Iris pigment epithelial cell (primary cell): ENCODE measurements at places on chromosomes 2 and 18.
A peak's percentile ranks its signal among the peaks of the same experiment; 100 is the strongest.

DNA sequence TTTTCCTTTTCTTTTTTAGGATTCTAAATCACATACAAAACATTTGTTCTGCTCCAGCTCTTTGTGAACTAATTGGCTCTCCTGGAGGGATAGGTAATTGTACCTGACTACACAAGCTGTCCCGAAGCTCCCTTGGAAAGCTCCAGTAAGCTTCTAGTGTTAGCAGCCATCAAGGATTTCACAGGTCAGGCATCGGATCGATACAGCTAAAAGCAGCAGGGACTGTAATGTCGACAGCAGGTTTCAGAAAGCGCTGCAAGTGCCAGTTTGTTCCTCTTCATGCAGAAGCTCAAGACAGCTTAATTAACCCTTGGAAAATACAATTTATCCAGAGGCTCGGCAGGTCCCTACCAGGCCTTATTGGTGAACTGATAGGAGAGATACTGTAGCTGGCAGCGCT lies 87.2 kb upstream of the VRK2 start:
- no peak for DNase-seq

- DNase-seq: no peak
Measured at GRCh38 chr2:221130431-221130830, 441.7 kb downstream of the EPHA4 start.

GRCh38 chr2:85695121-85695520 lies 963 bp downstream of the GNLY start:
- DNase-seq: no peak

DNA sequence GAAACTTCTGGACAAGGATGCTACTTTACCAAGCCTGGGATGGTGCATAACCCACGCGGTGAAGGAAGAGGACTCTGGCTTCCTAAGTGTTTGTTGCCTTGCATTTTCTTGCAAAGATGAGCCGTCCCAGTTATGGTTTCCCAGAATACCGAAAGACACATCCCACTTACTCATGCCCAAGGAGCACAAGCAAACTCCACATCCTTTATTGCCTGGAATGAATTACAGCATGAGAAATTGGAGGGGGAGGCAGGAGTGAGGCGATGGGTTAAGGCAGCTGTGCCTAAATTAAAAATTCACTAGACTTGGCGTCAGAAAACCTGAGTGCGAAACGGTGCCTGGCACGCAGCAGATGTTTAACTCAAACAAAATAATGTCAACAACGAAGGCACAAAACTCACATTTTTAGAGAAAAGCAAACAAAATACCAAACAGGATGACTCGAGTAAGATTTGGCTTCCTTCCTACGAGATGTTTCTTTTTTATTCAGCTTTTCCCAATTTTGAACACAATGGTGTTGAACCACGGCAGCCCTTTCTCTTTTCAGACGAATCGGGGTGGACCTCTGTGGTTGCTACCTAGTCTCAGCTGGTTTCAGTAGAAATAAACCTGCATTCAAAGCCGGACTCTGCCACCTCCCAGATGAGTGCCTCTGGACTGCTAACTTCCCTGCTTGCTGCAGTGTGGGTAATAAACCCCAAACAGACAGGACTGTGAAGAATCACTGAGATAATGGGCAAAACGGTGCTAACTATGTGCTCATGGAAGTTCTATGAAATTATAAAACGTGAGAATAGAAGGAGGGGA lies 100.3 kb upstream of the NCK2 start:
- peak; percentile 10 for DNase-seq

- DNase-seq: no peak
Measured at GRCh38 chr18:6414723-6415417, at the start of gene L3MBTL4. TSS of gene L3MBTL4 (minus strand) at chr18:6414911. CDS start at chr18:6311625, 103,286 bp downstream.

- DNase-seq: peak; percentile 44
Measured at GRCh38 chr2:39380525-39381150, 56.4 kb downstream of the MAP4K3 start.

GRCh38 chr2:55936351-55936750 lies 12.8 kb upstream of the EFEMP1 start:
- no peak for DNase-seq

- DNase-seq: peak; percentile 84
Measured at GRCh38 chr2:200862532-200863000, 1.9 kb downstream of the CLK1 start.

GRCh38 chr2:96143848-96144480 lies 1.3 kb downstream of the DUSP2 start:
- no peak for DNase-seq

DNA sequence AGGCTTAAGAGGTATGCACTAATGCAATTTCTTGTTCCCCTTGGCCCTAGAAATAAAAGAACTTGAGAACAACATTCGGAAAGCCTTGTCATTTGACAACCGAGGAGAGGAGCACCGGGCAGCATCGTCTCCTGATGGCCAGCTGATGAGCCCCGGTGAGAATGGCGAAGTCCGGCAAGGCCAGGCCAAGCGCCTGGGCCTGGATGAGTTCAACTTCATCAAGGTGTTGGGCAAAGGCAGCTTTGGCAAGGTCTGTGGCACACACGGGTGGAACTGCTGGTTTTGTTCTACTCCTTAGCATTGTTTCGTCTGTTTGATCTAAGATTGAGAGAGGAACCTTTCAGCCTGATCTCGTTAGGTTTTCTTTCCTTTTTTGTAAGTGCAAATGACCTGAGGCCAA lies 289.8 kb upstream of the EPAS1 start:
- no peak for DNase-seq

- no peak for DNase-seq
Measured at GRCh38 chr2:29097569-29097968, 17.6 kb upstream of the CLIP4 start.

GRCh38 chr2:46171411-46171953 lies 125.7 kb upstream of the EPAS1 start:
- DNase-seq: peak; percentile 93

DNA sequence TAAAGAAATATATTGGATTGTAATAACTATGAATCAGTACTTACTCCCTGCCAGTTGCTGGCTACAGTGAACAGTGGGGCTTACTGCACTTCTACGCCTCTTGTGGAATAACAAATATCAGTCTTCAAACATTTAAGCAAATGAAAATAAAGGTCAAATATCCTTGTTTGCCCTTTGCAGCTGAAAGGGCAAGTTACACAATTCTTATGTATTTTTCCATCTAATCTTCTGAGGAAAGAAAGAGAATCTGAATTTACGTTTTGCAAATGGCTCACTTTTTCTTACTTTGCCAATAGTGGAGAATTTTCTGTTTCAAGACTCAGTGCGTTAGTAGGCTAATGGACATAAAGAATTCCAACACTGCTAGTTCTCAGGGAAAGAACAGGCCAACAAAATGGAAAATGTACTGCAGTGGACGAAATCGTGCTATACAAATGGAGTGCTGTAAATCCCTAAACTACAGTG lies 157.2 kb upstream of the TMEM200C start:
- no peak for DNase-seq

GRCh38 chr2:45439788-45440773 lies 171.0 kb downstream of the SRBD1 start:
- DNase-seq: peak; percentile 21

DNA sequence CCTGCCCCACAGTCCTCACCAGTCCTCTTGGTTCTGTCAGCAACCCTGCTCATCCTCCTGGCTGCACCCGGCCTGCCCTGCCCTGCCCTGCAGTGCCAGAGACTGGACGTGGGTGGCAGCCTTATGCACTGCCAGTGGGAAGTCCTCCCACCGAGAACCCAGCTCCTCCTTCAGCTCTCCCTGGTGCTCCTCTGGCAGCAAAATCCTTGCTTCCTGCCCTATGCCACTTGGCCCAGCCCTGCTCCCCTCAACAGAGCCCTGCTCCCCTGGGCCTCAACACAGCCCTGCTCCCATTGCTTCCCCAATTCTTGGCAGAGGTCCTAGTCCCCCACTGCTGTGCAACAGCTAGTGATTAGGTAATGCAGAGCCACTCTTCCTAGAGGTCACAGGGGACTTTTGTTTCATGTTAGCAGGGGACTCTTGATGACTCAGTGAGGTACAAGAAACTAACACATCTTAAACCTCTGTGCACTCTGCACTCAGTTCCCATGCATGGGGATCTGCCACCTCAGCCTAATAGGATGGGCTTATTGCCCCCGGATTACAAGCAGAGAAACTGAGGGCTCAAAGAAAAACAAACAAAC lies 58.0 kb upstream of the EDAR start:
- no peak for DNase-seq

- peak; percentile 5 for DNase-seq
Measured at GRCh38 chr2:205461169-205461568, 221.1 kb upstream of the NRP2 start.

DNA sequence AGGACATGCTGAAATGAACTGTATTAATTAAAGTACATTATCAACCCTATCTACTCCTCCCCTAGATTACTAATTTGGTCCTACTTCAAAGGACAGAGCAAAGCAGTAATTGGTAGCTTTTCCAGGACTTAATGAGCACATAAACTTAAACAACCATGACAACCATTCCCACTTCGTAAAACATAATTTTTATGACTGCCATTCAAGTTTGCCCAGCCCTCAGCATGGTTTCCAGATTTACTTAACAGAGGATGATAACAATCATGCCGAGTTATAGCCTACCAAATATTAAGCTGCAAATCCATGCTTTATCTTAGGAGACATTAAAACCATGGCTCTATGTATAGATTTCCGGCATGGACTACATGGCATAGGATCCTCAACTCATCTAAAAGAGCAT lies 401.1 kb upstream of the CHAC2 start:
- DNase-seq: no peak

DNA sequence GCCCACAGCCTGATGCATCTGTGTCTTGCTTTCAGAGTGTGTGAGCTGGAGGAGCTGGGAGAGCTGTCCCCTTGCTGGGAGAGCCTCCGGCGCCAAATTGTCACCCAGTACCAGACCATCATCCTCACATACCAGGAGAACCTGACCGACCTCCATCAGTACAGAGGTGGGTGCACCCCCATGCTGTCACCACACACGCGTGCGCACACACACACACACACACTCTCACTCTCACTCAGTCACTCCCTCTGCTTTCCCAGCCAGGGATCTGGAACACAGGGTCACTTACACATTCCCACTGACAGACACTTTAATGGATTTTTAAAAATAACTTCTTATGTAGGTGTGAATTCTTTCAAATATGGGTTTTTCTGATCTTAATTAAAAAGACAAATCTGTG lies 64.5 kb downstream of the COA5 start:
- no peak for DNase-seq

DNA sequence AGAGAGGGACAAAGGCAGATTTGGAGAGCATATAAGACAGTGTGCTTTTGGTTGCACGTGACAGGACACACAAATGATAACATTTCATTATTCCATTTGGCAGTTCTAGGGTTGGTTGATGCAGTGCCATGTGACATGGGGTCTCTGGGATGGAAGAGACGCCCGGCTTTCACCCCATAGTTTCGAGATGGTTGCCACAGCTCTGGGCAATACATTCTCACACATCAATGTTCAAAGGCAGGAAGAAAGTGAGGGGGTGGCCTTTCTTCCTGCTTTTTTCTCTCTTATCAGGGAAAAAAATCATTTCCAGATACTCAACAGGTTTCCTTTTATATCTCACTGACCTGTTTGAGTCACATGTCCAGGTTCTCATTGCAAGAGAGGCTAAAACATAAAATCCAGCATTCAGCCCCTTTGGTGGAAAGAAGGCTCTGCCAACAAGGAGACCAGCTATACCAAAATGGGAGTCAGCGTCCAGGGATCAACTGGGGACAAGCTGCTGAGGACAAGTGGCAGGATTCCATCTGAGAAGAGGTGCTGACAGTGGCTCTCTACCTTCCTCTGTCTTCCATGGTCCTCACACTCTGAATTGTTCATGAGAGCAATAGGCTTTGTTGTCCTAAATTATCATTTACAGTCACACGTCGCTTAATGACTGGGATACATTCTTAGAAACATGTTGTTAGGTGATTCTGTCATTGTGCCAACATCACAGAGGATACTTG lies 29.1 kb upstream of the ANKRD44 start:
- no peak for DNase-seq

DNA sequence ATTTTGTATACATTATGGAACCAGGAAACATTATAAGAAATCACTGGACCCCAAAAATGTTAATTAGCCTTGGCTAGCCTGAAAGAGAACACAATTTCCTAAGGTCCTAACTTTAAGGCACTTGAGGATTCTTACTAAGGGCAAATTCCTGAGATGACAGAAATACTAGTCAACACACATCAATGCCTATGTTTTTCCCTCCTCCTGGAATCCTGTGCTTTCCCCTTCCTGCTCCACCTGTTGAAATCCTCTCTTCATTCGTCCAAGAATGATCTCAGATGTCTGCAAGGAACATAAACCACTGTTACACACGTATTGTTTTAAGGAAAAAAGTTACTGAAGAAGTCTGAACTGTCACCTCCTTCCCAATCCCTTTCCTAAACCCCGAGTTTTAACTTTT lies 21.2 kb upstream of the DARS1 start:
- peak; percentile 14 for DNase-seq

DNA sequence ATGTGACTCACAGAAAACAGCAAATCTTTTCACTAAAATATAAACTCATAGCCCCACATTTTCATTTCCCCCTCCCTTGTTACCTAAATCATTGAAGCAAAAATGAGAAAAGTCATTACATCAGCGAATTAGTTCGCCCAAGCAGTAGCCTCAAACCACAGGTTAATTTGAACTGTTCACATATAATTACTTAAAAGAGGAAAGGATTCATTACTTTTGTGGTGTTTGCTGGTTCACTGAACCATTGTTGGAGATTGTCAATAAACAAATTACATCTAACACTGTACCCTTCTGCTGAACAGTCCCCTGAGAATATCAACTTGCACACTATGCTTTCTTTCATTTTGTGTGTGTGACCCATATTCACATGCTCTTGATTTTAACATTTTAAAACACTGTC lies 238.7 kb downstream of the ERBB4 start:
- no peak for DNase-seq

DNA sequence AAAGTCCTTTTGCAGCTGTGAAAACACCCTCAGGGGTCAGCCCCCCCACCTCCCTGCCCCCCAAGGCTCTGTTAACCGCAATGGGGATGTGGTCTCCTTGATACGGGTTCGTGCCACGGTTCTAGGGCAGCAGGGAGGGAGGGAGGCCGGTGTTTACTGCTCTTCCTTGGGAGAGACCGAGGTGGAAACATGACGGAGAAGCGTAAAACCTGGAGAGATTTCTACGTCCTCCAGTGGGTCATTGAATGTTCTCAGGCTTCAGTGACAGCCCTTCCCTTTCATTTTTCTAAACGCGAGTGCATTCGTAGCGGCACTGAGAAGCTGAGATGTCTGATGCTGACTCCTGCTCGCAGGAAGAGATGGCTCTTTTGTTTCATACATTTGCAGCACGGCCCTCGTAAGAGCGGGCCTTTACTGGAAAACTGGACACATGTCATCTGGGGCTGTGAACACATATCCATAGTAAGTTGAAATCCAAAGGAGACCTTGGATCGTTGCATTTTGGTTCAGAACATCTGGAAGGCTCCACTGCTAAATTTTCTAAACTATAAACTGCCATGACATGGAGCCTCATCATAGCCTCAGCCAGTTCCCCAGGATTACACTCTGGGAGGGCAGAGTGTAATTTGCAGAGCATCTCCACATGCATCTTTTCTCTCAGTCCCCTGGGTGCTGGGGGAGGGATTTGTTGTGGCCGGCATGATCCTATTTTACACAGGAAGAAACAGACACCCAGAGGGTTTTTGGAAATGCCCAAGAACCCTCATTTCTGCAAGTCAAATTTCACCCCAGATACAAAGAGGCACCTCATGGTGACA lies 40.6 kb upstream of the HDAC4 start:
- no peak for DNase-seq

GRCh38 chr2:235868645-235869044 lies 299.5 kb downstream of the GBX2 start:
- DNase-seq: no peak
